ENCODE measurements at places on chromosomes 1 and 21.

- DNase-seq, result no peak
Observed at GRCh38 chr1:15526021-15526489, 593 bp upstream of the DNAJC16 start.

- DNase-seq, result no peak
Observed at GRCh38 chr21:32186804-32187203, 92.0 kb downstream of the MIS18A start.

DNA sequence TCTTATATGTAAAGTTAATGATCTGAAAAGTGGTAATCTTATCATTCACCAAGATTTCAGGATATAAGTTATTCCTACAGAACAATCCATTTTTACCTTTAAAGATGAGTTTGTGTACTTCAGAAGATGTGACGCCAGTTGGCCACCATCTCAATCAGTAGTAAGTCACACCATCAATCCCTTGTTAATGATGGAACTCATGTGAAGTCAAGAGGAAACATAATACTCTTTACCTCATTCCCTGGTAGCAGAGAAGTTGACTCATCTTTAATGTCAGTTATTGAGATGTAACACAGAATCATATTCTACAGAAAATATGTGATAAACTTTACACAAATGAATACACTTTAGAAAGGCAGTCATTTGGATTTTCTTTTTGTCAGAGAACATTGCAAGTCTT, 38.2 kb downstream of the MRPL39 start:
- DNase-seq, result no peak

DNA sequence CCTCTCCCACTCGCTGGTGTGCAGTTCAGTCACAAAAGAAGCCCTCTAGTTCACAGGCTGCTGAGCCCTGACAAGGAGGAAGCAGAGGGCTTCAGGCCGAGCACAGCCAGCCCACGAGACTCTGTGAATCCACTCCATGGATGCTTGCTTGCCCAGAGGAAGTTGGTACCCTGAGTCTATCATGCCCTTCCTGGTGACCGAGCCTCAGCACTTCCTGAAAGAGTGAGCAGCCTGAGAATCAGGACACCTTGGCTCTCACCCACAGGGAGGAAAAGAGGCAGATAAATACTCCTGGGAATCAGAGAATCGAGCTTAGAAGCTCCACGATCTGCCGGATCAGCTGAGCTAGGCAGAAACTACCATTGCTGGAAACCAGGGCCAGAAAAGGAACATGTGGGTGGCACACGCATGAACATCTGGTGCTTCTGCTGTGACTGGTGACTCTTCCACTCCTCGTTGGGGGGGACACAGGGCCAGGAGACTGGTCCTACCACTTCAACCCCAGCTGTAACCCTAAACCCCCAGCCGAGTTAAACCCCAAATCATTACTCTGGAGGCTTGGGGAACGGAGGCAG, 376.3 kb upstream of the CAMK1G start:
- DNase-seq, result no peak

- no peak for DNase-seq
Observed at GRCh38 chr1:36602184-36602583, 119.5 kb upstream of the CSF3R start.
